Daoy (cell line): ENCODE measurements at places on chromosomes 6 and 20. TPM values are rescaled to one million over a fixed set of nuclear protein-coding genes. Genes with fewer than 3 reads are reported as not detected.
A peak's percentile ranks its signal among the peaks of the same experiment; 100 is the strongest.

TDRD6 gene
- not detected in 2 replicates for total RNA-seq

DNA sequence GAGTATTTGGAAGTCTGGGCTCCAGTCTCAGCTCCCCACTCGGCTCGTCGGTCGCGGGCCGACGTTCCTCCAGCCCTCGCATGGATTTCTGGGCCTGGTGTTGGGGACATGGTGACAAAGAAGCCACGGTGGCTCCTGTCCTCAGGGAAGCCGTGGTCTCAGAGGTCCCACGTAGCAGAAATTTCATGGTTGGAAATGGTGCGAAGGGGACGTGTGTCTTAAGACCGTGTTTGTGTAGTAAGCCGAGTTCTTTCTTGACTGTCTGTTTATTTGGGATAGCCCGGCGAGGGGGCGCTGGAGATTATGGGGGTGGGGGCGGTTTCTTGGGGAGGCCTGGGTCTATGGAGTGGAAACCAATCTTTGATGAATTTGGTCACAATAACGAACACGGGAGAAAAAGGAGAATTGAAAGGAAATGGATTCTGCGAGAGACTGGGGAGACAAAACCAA lies 23.5 kb upstream of the MAP3K7 start:
- peak; percentile 11 for DNase-seq

DNA sequence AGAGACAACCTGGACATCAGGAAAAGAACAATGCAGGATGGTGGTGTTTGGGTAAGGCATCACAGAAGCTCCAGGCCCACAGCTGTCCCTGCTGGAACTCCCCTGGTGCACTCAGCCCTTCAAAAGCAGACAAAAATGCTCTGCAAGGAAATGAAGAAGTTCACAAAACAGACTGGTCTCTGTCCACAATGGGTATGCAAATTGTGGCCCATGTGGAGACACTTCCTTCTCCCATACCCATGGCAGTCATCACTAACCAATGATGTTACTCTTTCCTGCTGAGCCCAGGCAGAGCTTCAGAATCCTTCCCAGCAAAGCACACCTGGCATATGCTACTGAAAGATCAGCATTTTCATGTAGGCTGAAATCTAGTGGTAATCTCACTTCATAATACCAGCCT lies 42.6 kb upstream of the PXDC1 start:
- DNase-seq, result no peak

SIGLEC1 gene
- total RNA-seq, result not detected in 2 replicates
